ENCODE measurements at places on chromosomes 6 and 20.

DNA sequence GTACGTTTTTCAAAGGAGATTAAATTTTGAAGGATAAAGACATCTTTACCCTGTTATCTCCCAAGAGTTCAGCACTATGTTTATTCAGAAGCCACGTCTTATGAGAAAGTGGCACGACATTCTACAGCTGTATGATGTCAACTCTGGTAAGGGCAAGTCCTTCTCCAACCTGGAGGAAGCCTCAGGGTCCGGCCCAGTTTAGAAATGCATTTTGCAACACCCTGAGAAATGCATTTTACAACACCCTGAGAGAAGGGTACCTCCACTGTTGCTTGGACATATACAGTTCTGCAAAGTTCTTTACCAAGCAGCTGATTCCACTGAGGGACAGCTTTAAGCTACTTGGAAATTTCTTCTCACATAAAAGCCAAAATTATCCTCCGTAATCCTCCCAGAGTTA lies 17.5 kb downstream of the NAPB start:
- peaks cover 80% of the 10 kb centered on the region for H3K4me1 ChIP-seq
- H3K4me3 ChIP-seq: no peak overlapping the region
- H3K27me3 ChIP-seq: no peaks in the 10 kb centered on the region
- no peak overlapping the region for H3K27ac ChIP-seq
- H3K36me3 ChIP-seq: peaks cover 19% of the 10 kb centered on the region

- peak overlapping the region; percentile 31 for H3K4me3 ChIP-seq
- DNase-seq: peak; percentile 15
- peaks cover 3% of the 10 kb centered on the region for H3K27me3 ChIP-seq
- H3K36me3 ChIP-seq: peaks cover 5% of the 10 kb centered on the region
- H3K4me1 ChIP-seq: peaks cover 70% of the 10 kb centered on the region
- H3K27ac ChIP-seq: peak overlapping the region; percentile 80
Observed at GRCh38 chr6:193773-194310, 98.4 kb upstream of the DUSP22 start.

DNA sequence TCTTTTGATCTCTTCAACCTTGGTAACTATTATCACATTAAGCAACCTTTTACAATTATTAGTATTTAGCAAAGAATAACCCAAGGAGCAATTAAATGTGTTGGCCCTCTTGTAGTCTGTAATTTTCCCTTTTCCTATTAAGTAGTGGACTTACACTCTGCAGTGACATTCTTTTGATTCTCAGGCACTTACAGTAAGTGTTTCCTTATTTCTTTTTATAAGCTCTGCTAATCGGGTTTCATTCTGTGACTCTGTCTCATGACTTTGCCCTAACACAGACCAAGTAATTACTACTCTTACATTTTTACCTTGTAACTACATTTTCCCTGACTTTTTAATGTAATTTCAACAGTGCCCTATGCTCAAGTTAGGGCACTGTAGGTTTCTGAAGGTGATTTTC lies 104.0 kb upstream of the EPHA7 start:
- H3K4me3 ChIP-seq: no peak overlapping the region
- no peaks in the 10 kb centered on the region for H3K27me3 ChIP-seq

GRCh38 chr6:111767752-111768430 lies 105.4 kb downstream of the FYN start:
- H3K4me1 ChIP-seq: peaks cover 94% of the 10 kb centered on the region
- H3K27me3 ChIP-seq: no peaks in the 10 kb centered on the region
- DNase-seq: no peak
- H3K36me3 ChIP-seq: peaks cover 56% of the 10 kb centered on the region
- peak overlapping the region; percentile 90 for H3K27ac ChIP-seq

- H3K27me3 ChIP-seq: no peaks in the 10 kb centered on the region
- no peak for DNase-seq
- H3K27ac ChIP-seq: peak overlapping the region; percentile 98
Observed at GRCh38 chr6:16698997-16699868, 62.0 kb downstream of the ATXN1 start.

GRCh38 chr6:14454473-14454775 lies 336.9 kb downstream of the CD83 start:
- peaks cover 77% of the 10 kb centered on the region for H3K4me1 ChIP-seq
- peak; percentile 5 for DNase-seq
- H3K4me3 ChIP-seq: no peak overlapping the region

- no peaks in the 10 kb centered on the region for H3K36me3 ChIP-seq
- no peak overlapping the region for H3K4me3 ChIP-seq
- no peaks in the 10 kb centered on the region for H3K27me3 ChIP-seq
Observed at GRCh38 chr6:133623065-133623464, 265.8 kb upstream of the TCF21 start.

DNA sequence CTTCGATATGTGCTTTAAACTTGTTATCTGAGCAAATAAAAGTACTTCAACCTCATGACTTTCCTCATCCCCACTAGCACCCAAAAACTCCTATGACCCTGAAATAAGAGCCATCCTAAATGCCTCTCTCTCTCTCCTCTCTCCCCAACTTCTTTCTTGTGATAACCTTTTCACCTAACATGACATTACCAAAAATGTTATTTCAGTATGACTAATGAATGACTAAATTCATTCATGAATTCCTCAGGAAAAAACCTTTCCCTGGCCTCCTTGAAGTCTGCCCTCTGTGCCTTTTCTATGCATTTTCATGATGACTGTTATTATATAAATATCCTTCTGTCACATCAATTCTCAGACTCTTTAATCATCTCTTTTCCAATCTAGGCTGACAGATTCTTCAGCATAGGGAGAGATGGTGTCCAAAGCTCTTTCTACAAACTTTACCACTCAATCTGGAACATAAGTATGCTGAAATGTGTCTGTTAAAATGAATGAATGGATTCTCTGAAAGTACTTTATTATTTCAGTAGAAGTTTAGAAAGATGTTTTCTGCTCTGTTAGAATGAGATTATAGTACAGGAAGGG lies 114.3 kb upstream of the GGTLC1 start:
- H3K4me1 ChIP-seq: peaks cover 21% of the 10 kb centered on the region
- no peak for DNase-seq
- no peak overlapping the region for H3K4me3 ChIP-seq
- H3K27me3 ChIP-seq: peaks cover 2% of the 10 kb centered on the region

DNA sequence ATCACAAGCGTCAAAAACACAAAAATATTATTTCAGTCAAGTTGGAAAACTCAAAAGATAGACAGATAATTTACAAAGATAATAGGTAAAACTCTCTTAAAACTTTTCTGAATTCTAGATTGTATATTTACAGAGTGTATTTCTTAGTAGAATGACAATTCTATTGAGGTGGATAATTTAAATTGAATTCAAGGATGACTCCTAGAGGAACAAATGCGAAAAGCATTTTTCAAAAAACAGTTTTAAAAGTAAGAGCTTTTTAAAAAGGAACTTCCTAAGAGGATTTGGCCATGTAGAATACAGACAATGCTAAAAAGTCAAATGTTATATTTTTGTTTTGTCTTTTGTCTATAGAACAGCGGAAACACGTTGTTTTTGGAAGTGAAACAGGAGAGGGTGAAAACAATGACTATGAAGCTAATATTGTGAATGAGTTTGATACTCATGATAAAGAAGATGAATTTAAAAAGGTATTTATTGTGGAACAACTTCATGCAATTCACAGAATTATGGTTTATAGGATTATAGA lies 90.1 kb downstream of the DNAH8 start:
- no peak for DNase-seq
- H3K27me3 ChIP-seq: peaks cover 20% of the 10 kb centered on the region
- no peaks in the 10 kb centered on the region for H3K36me3 ChIP-seq
- H3K27ac ChIP-seq: no peak overlapping the region

- H3K36me3 ChIP-seq: peaks cover 9% of the 10 kb centered on the region
- H3K4me3 ChIP-seq: no peak overlapping the region
- H3K4me1 ChIP-seq: peaks cover 26% of the 10 kb centered on the region
- H3K27me3 ChIP-seq: no peaks in the 10 kb centered on the region
- H3K27ac ChIP-seq: no peak overlapping the region
Observed at GRCh38 chr6:105603788-105604586, 201.1 kb upstream of the PREP start.

DNA sequence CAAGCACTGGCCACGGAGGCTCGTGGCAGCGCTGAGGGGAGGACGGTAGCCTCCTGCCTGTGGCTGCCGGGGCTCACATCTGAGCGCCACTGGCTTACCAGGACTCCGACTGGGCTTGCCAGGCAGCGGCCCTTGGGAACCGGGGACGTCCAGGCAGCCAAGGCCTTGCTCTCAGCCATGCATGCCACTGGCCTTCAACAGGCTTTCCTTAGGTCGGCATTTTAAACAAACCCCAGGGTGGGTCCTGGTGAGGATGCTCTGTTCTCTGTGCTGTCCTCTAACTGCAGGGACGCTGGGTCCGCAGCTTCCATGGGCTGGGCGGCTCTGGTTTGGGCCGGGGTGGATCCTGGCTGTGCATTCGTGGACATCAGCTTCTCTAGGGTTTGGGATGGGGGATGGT lies 59.1 kb upstream of the BHLHE23 start:
- DNase-seq: no peak
- no peaks in the 10 kb centered on the region for H3K4me1 ChIP-seq
- H3K27ac ChIP-seq: no peak overlapping the region
- H3K27me3 ChIP-seq: peaks cover 6% of the 10 kb centered on the region

DNA sequence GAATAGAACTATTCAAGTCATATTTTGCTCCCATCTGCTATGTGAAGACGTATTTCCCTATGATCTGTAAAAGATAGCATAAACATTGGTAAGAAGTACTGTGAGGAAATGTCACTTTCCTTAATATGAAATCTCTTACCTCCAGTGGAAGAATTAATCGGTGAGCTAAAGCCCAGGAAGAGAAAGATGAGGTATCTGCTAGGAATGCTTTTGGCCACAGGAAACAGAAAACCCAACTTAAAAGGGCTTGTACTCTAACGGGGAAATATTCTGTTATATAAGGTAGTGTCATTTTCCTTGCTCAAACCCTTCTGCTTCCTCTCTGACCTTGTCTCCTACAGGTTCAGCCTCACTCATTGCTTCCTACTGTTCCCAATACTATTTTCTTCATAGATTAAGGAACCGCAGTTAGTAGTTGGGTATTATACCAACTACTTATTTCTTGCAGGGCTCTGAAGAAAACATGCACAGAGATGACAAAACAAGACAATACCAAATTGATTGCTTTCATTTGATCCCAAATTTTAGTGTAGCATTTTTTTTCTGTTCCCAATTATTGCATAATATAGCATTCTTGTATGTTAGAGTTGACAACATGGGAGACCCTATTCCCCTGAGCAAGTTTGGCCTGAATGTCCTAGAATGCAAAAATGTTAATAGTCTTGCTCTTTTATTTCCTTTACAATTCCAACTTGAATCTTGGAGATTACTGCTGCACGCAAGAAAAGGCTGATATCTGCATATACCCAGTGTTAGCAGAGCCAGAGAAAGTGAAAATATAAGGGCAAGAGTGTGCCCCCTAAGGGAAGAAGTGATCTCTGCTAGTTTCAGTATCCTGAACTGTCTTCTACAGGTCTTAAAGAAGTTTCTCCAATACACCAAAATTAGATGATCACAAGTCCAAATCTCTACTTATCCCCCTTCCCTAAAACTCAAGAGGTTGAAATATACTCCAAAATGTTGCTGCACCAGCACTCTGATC lies 65.3 kb downstream of the AFG1L start:
- no peak for DNase-seq
- no peaks in the 10 kb centered on the region for H3K27me3 ChIP-seq
- H3K36me3 ChIP-seq: no peaks in the 10 kb centered on the region
- H3K4me1 ChIP-seq: peaks cover 5% of the 10 kb centered on the region
- H3K27ac ChIP-seq: no peak overlapping the region

- no peaks in the 10 kb centered on the region for H3K4me1 ChIP-seq
- no peaks in the 10 kb centered on the region for H3K27me3 ChIP-seq
- H3K36me3 ChIP-seq: no peaks in the 10 kb centered on the region
- DNase-seq: no peak
Observed at GRCh38 chr20:6726761-6727160, 40.7 kb upstream of the BMP2 start.

DNA sequence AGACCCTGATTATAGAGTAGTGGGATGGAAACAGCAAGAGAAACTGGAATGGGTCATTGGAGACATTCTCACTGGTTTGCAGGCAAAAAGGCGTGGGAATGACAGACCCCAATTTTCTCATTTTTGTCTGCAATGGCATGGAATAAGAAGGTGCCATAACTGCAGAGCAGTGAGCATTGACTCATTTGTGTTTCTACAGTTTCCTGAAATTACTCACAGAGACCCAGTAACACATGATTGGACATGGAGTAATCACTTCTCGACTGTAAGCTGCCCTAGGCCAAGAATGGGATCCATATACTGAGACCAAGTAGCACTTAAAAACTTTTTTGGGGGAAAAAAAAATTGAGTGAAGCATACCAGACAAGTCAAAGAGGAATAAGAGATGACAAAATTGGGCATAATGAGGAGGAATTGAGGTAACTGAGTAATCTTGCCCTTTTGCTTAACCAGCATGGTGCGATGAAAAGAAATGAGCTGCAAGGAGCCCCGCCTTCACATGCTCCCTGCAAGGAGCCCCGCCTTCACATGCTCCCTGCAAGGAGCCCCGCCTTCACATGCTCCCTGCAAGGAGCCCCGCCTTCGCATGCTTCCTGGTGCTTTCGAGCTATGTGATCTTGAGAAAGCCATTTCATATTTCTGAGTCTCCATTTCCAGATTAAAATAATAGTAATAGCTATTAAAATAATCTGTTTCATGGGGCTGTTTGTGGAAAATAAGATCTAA lies 44.1 kb downstream of the NHSL1 start:
- H3K27me3 ChIP-seq: no peaks in the 10 kb centered on the region
- peaks cover 22% of the 10 kb centered on the region for H3K4me1 ChIP-seq
- H3K36me3 ChIP-seq: no peaks in the 10 kb centered on the region
- H3K27ac ChIP-seq: peak overlapping the region; percentile 53
- H3K4me3 ChIP-seq: peak overlapping the region; percentile 6

- peaks cover 9% of the 10 kb centered on the region for H3K27me3 ChIP-seq
- no peaks in the 10 kb centered on the region for H3K36me3 ChIP-seq
- H3K27ac ChIP-seq: no peak overlapping the region
- H3K4me3 ChIP-seq: no peak overlapping the region
Observed at GRCh38 chr6:44671333-44671732, 283.8 kb downstream of the CDC5L start.

- no peak overlapping the region for H3K27ac ChIP-seq
- H3K36me3 ChIP-seq: no peaks in the 10 kb centered on the region
- peaks cover 6% of the 10 kb centered on the region for H3K27me3 ChIP-seq
- DNase-seq: peak; percentile 8
- peaks cover 10% of the 10 kb centered on the region for H3K4me1 ChIP-seq
Observed at GRCh38 chr6:47376930-47377329, 67.2 kb upstream of the TNFRSF21 start.

DNA sequence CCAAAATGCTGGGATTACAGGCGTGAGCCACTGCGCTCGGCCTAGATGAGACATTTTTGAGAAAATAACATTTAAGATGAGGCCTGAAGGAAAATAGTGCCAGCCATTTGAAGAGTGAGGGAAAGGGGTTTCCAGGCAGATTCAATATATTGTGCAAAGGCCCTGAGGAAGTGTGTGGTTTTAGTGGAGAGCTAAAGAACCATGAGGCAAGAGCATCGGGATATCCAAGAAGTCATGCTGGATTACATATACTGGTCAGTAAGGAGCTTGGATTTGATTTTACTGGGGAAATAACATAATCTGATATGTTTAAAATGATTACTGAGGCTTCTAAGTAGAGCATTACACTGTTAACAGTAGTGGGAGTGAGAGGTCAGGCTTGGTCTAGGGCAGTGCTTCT lies 47.0 kb downstream of the CARMIL1 start:
- DNase-seq: no peak
- H3K4me3 ChIP-seq: no peak overlapping the region
- peaks cover 7% of the 10 kb centered on the region for H3K27me3 ChIP-seq
- no peak overlapping the region for H3K27ac ChIP-seq

GRCh38 chr6:158808941-158809678 lies 10.1 kb downstream of the EZR start:
- no peak overlapping the region for H3K27ac ChIP-seq
- no peak overlapping the region for H3K4me3 ChIP-seq
- peaks cover 50% of the 10 kb centered on the region for H3K36me3 ChIP-seq
- H3K4me1 ChIP-seq: peaks cover 95% of the 10 kb centered on the region
- H3K27me3 ChIP-seq: no peaks in the 10 kb centered on the region
- no peak for DNase-seq

- H3K4me1 ChIP-seq: peaks cover 26% of the 10 kb centered on the region
- no peak overlapping the region for H3K27ac ChIP-seq
- H3K4me3 ChIP-seq: no peak overlapping the region
- no peak for DNase-seq
Observed at GRCh38 chr6:90537723-90538258, 49.1 kb downstream of the MAP3K7 start.
